Endothelial cell of umbilical vein (primary cell): ENCODE measurements at places on chromosomes 4 and X. TPM values are rescaled to one million over a fixed set of nuclear protein-coding genes. Genes with fewer than 3 reads are reported as not detected.
A peak's percentile ranks its signal among the peaks of the same experiment; 100 is the strongest.

The SULT1B1 gene
- 59.5 and 68.2 TPM in 2 replicates for total RNA-seq

- H3K4me1 ChIP-seq: peaks cover 16% of the 10 kb centered on the region
- no peaks in the 10 kb centered on the region for H3K27me3 ChIP-seq
- peak; percentile 96 for DNase-seq
- H3K4me3 ChIP-seq: no peak overlapping the region
- H3K27ac ChIP-seq: peak overlapping the region; percentile 82
- H3K36me3 ChIP-seq: no peaks in the 10 kb centered on the region
These were observed 345.4 kb upstream of the GATB start for GRCh38 chr4:152106113-152106763.

- H3K27ac ChIP-seq: no peak overlapping the region
- no peaks in the 10 kb centered on the region for H3K27me3 ChIP-seq
- H3K4me3 ChIP-seq: no peak overlapping the region
- no peaks in the 10 kb centered on the region for H3K36me3 ChIP-seq
- DNase-seq: no peak
These were observed 188.0 kb upstream of the C1QTNF7 start for GRCh38 chr4:15239866-15240265.

GRCh38 chr4:56976283-56976836 is 1.0 kb downstream of the NOA1 start:
- DNase-seq: peak; percentile 25
- peak overlapping the region; percentile 4 for H3K27ac ChIP-seq

The RADX gene
- 0.09 TPM in 1 of 2 replicates, not detected in the other for total RNA-seq

DNA sequence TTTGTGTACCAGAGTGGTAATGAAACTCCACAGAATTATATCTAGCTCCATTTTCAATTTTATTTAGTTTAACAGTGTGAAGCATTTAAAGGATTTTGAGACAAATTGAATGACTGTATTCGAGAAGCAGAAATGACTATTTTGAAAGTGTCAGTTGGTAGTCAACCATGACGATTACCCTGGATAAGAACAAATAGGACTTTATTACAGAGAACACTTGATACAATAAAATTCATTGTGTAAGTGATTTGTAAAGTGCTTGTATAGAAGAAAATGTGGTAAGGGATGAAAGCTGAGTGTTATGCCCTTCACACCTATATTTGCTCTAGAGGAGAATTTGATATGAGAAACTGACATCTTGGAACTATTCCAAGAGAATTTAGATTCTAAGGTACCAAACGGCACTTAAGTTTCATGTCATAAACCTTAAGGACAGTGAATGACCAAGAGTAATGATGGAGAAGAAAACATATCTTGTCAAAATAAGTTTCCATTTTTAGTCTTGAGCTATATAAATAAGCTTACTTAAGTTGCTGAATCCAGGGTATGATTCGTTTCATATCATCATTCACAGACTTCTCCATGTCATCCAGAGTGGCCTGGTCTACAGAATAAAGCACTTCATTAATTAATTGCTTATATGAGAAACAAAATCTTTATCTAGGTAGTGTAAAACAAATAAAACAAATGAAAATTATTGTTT is 34.6 kb downstream of the MED14 start:
- H3K4me3 ChIP-seq: no peak overlapping the region
- H3K27ac ChIP-seq: no peak overlapping the region
- no peak for DNase-seq
- no peaks in the 10 kb centered on the region for H3K27me3 ChIP-seq
- no peaks in the 10 kb centered on the region for H3K4me1 ChIP-seq

The APOOL gene
- 16.4 and 17.4 TPM in 2 replicates for total RNA-seq

- DNase-seq: no peak
- H3K4me3 ChIP-seq: no peak overlapping the region
- H3K4me1 ChIP-seq: no peaks in the 10 kb centered on the region
- no peak overlapping the region for H3K27ac ChIP-seq
- H3K36me3 ChIP-seq: no peaks in the 10 kb centered on the region
- no peaks in the 10 kb centered on the region for H3K27me3 ChIP-seq
These were observed 377.5 kb downstream of the KCNIP4 start for GRCh38 chr4:21571100-21571499.

- H3K36me3 ChIP-seq: no peaks in the 10 kb centered on the region
- H3K4me3 ChIP-seq: no peak overlapping the region
- H3K27me3 ChIP-seq: peaks cover 5% of the 10 kb centered on the region
- no peak overlapping the region for H3K27ac ChIP-seq
These were observed 52.1 kb upstream of the TBC1D9 start for GRCh38 chr4:140808256-140808655.

DNA sequence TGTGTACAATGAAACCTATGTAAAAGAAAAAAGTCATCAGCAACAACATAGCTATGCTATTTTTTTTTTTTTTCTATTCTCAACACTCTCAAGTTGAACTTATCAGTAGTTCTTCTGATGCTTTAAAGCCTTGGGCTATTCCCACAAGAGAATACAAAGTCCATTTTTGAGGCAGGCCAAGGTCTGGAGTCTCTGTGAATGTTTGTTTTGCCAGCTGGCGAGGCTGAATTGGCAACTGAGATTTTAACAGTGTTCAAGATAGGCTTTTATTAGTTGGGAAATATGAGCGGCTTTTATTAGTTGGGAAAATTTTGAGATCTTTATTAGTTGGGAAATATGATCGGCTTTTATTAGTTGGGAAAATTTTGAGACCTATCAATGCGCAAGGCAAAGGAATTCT is 336.6 kb downstream of the SLITRK2 start:
- H3K27me3 ChIP-seq: no peaks in the 10 kb centered on the region
- H3K4me3 ChIP-seq: no peak overlapping the region
- DNase-seq: no peak
- H3K4me1 ChIP-seq: no peaks in the 10 kb centered on the region
- no peaks in the 10 kb centered on the region for H3K36me3 ChIP-seq
- no peak overlapping the region for H3K27ac ChIP-seq

The SUPT20HL1 gene
- total RNA-seq: not detected in 2 replicates

DNA sequence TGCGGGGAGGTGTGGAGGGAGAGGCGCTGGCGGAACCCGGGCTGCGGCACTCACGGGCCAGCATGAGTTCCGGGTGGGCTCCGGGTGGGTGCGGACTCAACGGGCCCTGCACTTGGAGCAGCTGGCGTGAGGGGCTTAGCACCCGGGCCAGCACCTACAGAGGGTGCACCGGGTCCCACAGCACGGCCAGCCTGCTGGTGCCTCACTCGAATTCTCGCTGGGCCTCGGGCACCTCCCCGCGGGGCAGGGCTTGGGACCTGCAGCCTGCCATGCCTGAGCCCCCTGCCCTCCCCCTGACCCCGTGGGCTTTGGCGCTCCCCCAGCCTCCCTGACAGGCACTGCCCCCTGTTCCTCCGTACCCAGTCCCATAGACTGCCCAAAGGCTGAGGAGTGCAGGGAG is 10.8 kb upstream of the CAMK2D start:
- no peaks in the 10 kb centered on the region for H3K36me3 ChIP-seq
- H3K4me3 ChIP-seq: no peak overlapping the region
- no peaks in the 10 kb centered on the region for H3K27me3 ChIP-seq
- no peak for DNase-seq
- H3K27ac ChIP-seq: no peak overlapping the region

GRCh38 chrX:83845397-83845796 is 15.5 kb upstream of the CYLC1 start:
- no peaks in the 10 kb centered on the region for H3K4me1 ChIP-seq
- no peaks in the 10 kb centered on the region for H3K27me3 ChIP-seq
- no peak overlapping the region for H3K4me3 ChIP-seq
- DNase-seq: peak; percentile 1
- no peaks in the 10 kb centered on the region for H3K36me3 ChIP-seq
- no peak overlapping the region for H3K27ac ChIP-seq

GRCh38 chr4:94399721-94400120 is 52.0 kb upstream of the PDLIM5 start:
- no peak overlapping the region for H3K27ac ChIP-seq
- no peaks in the 10 kb centered on the region for H3K27me3 ChIP-seq
- H3K36me3 ChIP-seq: no peaks in the 10 kb centered on the region
- H3K4me1 ChIP-seq: no peaks in the 10 kb centered on the region
- no peak overlapping the region for H3K4me3 ChIP-seq

DNA sequence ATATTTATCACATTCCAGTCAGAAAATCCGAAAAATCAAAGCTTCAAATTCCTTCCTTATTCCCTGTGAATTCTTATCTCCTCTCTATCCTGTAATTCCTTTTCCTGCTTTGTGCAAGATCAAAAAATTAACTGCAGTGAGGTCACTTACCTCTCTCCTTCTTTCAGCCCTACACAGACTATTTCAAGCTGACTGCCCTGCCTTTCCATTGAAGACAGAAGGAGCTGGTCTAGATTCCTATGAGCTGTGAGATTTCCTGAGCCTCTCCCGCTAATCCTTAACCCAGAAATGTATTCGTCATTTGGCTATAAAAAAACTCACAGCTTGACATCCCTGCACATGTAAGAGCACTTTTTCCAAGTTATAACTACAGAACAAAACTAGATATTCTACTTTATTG is 26.6 kb downstream of the TRIML2 start:
- no peak for DNase-seq
- no peak overlapping the region for H3K27ac ChIP-seq
- no peak overlapping the region for H3K4me3 ChIP-seq
- H3K36me3 ChIP-seq: no peaks in the 10 kb centered on the region
- no peaks in the 10 kb centered on the region for H3K4me1 ChIP-seq

The GPC3 gene
- total RNA-seq: not detected in 2 replicates

The CPZ gene
- total RNA-seq: not detected in 2 replicates

GRCh38 chr4:8596891-8597290 is 4.3 kb downstream of the CPZ start:
- H3K4me1 ChIP-seq: no peaks in the 10 kb centered on the region
- H3K27me3 ChIP-seq: peaks cover 19% of the 10 kb centered on the region
- no peak overlapping the region for H3K27ac ChIP-seq
- H3K36me3 ChIP-seq: no peaks in the 10 kb centered on the region
- H3K4me3 ChIP-seq: no peak overlapping the region

- DNase-seq: no peak
- no peak overlapping the region for H3K27ac ChIP-seq
- no peak overlapping the region for H3K4me3 ChIP-seq
- no peaks in the 10 kb centered on the region for H3K36me3 ChIP-seq
- H3K4me1 ChIP-seq: peaks cover 20% of the 10 kb centered on the region
These were observed 23.3 kb downstream of the FRYL start for GRCh38 chr4:48756689-48757220.

DNA sequence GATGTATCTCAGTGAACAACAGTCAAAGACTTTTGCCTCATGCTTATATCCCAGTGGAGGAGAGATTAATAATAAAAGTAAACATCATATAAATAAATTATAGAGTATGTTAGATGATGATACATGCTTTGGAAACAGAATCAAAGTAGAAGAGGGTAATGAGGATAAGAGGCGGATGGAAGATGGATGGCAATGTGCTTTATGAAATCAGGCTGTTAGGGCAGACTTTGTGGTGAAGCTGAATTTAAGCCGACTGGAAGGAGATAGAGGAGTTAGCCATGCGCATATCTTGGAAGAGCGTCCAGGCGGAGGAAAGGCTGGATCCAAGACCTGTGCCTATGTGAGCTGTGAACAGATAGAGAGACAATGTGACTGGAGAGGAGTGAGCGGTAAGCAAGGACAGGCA is 74.9 kb upstream of the GUCY1A1 start:
- no peaks in the 10 kb centered on the region for H3K4me1 ChIP-seq
- H3K4me3 ChIP-seq: no peak overlapping the region
- no peaks in the 10 kb centered on the region for H3K36me3 ChIP-seq
- no peak for DNase-seq

DNA sequence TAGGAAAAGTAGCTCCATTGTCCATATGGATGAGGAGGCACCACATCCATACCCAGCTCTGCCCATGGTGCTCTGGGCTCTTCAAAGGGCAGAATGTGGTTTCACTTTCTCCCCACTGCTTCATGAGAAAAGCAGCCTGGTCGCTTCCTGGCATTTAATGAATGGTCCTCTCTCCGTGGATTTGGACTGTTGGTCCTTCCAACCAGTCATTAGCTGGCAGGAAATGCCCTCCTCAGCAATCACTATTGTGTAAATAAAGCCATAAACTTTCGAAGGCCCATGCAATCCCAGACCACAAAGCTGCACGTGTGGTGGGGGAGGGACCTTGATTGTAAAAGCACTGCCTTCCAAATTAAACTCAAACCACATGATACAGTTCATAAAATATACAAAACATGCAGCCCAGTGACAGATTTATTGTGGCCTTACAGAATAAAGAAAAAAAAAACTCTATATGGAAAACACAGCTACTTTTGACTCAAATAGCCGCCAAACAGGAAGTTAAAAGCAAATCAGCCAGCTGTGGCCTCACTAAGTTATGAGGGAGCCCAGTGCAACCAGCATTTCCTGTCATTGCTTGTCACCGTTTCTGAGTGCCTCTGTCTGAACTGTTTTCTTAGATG is 8.1 kb downstream of the MBNL3 start:
- H3K27ac ChIP-seq: peak overlapping the region; percentile 72
- no peaks in the 10 kb centered on the region for H3K36me3 ChIP-seq
- H3K4me1 ChIP-seq: peaks cover 12% of the 10 kb centered on the region
- H3K27me3 ChIP-seq: no peaks in the 10 kb centered on the region

The CT45A1 gene
- not detected in 2 replicates for total RNA-seq

DNA sequence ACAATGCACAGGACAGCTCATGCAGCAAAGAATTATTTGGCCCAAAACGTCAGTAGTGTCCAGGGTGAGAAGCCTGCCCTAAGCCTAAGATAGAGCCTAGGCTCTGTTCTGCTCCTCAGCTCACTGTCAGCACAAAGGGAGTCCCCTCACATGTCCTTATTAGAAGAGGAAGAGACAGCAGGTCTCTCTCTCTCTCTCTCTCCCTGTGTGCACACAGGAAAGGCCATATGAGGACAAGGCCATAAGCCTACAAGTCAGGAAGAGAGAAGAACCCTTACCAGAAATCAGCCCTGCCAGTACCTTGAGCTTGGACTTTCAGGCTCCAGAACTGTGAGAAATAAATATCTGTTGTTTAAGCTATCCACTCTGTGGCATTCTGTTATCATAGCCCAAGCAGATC is 20.4 kb downstream of the FAM184B start:
- H3K4me3 ChIP-seq: no peak overlapping the region
- no peak overlapping the region for H3K27ac ChIP-seq
- peaks cover 5% of the 10 kb centered on the region for H3K27me3 ChIP-seq
- no peak for DNase-seq
- H3K36me3 ChIP-seq: no peaks in the 10 kb centered on the region
- H3K4me1 ChIP-seq: no peaks in the 10 kb centered on the region

DNA sequence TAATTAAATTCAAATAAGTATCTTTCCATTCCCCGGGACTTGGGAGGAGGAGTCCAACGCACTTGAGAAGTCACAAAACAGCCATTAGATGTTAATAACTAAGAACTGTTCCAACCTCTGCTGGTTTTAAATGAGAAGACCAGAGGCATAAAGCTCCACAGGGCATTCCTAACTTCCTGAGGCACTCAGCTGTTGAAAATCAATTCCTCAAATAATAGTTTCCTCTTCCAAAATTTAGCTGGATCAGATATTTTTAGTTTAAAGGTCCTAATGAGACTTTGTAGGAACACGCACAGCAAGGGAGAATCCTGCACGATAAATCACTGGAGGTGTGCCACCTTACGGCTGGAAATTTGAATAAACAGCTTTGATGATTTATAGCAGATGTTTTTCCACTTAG is 504.3 kb upstream of the ZFP42 start:
- no peak overlapping the region for H3K27ac ChIP-seq
- no peaks in the 10 kb centered on the region for H3K4me1 ChIP-seq
- no peak overlapping the region for H3K4me3 ChIP-seq
- no peaks in the 10 kb centered on the region for H3K27me3 ChIP-seq

- H3K27ac ChIP-seq: no peak overlapping the region
- no peak overlapping the region for H3K4me3 ChIP-seq
- no peaks in the 10 kb centered on the region for H3K4me1 ChIP-seq
- DNase-seq: no peak
- no peaks in the 10 kb centered on the region for H3K36me3 ChIP-seq
- no peaks in the 10 kb centered on the region for H3K27me3 ChIP-seq
These were observed 46.7 kb upstream of the NRK start for GRCh38 chrX:105775679-105776078.
